Trophoblast cell (in vitro differentiated cells and primary cell): ENCODE measurements at places on chromosomes 6 and 20.
A peak's percentile ranks its signal among the peaks of the same experiment; 100 is the strongest.

DNA sequence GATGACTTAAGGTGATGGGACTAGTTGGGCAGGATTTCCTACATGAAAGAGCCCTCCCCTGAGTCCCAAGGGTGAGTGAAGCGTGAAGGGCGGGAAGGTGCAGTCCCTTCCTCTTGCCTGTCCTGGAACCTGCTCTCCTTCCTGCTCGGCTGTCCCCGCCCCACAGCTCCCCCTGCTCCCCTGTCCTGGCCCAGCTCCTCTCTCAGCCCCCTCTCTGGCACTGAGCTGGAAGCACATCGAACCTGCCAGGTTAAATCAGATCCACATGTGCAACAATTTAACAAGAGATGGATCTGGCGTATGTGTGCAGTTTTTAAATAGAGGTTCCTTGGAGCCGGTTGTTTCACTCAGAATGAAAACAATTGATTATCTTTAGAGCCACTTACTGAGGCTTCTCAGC is 95.0 kb downstream of the LRFN2 start:
- no peak for DNase-seq
- no peaks in the 10 kb centered on the region for H3K27me3 ChIP-seq
- no peak overlapping the region for H3K27ac ChIP-seq

- no peaks in the 10 kb centered on the region for H3K4me1 ChIP-seq
- peak overlapping the region; percentile 63 for H3K4me3 ChIP-seq
- H3K27me3 ChIP-seq, result no peaks in the 10 kb centered on the region
- peak overlapping the region; percentile 79 for H3K27ac ChIP-seq
- DNase-seq, result no peak
- H3K36me3 ChIP-seq, result no peaks in the 10 kb centered on the region
Observed at GRCh38 chr6:45378334-45378926, 696 bp upstream of the SUPT3H start.

GRCh38 chr6:25465941-25466340 is 186.1 kb upstream of the SCGN start:
- no peak overlapping the region for H3K27ac ChIP-seq
- H3K4me3 ChIP-seq, result no peak overlapping the region
- no peaks in the 10 kb centered on the region for H3K4me1 ChIP-seq

DNA sequence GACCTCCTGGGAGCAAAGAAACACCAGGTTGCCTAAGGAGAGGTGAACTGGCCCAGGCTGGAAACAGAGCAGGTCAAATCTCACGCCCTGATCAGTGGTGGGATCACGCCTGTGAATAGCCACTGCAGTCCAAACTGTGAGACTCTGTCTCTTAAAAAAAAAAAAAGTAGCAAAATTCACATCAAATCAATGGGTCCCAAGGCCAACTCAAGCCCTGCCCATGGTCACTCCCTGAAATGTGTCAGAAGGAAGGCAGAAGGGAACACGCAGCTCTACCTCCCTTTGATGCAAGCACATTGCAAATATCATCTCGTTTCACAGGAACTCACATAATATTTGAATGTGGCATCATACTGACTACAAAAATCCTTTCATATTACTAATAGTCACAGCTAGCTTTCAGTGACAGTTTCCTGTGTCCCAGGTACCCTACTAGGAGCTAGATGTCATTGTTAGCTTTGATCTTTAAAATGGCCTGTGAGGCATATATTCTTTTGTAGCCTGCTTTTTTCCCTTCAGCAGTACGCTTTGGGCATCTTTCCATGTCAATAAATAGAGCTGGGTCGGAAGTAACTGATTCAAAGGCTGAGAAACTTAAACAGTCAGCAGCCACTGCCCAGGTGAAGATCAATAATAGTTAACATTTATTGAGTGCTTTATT is 14.4 kb upstream of the TTPAL start:
- H3K36me3 ChIP-seq, result no peaks in the 10 kb centered on the region
- no peak overlapping the region for H3K27ac ChIP-seq
- DNase-seq, result no peak

DNA sequence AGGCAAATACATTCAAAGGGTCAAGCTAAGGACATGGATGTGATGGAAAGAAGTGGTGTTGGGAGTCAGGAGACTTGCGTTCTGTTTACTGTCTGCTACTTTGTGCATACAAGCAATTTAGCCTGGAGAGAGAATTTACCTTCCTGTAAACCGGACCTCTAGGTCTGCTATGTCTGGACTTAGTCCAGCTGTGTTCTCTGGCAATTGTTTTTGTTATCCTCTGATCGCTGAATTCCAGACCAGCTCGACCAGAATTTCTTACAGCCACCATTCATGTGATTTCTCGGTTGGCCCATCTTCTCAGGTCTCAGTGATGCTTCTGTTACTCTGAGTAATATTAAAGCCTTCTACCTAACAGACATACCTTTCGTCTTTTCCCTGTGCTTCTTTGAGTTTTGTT is 75.2 kb downstream of the LRRC1 start:
- no peak overlapping the region for H3K4me3 ChIP-seq
- H3K27ac ChIP-seq, result peak overlapping the region; percentile 86
- H3K27me3 ChIP-seq, result no peaks in the 10 kb centered on the region
- peak; percentile 81 for DNase-seq
- H3K36me3 ChIP-seq, result peaks cover 4% of the 10 kb centered on the region

DNA sequence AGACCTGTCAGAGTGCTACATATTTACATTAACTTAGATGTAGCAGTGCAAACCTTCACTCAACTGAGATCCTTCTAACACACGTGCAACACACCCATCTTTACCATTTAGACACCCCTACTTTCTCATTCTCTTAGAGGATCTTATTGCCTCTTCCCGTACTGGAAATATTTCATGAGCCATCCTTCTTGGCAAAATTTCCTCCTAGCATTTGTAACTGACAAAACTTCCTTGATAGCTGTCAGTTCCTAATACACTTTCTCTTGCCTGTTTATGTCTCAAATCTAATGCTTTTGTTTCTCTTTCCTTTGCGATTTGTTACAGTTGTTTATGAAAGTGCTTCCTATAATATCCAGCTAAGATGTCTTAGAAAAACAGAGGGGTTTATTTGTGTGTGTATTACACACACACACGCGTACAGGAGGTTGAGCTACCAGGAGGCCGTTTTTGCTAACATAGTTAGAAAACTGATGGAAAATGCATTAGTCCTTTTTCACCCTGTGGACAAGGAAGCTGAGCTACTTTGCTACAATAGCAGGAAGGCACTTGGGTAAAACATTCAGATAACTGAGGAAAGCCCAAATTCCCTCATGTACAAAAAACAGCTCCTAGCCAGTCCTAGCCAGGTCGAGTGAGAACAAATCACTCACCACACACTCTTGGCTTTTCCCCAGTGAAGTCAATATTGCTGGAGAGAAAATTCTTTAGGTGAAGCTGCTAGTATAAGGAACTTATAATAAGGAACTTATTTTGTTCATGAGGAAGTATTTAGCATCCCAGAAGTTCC is 153.6 kb downstream of the NFATC2 start:
- no peaks in the 10 kb centered on the region for H3K27me3 ChIP-seq
- H3K4me1 ChIP-seq, result no peaks in the 10 kb centered on the region
- peaks cover 5% of the 10 kb centered on the region for H3K36me3 ChIP-seq
- H3K4me3 ChIP-seq, result no peak overlapping the region
- DNase-seq, result no peak

DNA sequence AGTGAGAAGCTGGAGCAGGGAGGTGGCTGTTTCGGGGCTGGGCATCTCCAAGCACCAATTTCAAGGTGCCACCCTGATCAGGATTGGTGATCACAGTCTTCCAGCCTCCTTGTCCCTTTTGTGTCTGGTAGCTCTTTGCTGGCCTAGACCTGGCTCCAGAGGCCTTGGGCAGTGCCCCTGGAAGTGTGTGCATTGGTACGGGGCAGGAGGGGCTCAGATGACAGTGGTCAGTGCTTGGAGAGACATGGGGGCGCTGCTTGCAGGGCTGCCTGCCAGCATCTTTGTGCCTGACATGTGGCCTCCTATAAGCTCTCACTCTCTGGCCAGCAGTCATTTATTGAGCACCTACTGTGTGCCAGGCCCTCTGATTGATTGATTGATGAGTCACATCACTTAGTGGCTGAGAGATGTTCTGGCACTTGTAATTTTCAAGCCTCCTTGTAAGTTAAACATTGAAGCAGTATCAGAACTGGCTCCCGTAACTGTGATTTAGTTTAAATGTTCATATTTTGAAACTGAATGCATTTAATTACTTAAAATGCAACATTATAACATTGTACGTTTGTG is 61.7 kb downstream of the BCAS4 start:
- H3K27ac ChIP-seq, result no peak overlapping the region
- no peaks in the 10 kb centered on the region for H3K36me3 ChIP-seq
- no peaks in the 10 kb centered on the region for H3K27me3 ChIP-seq
- H3K4me3 ChIP-seq, result no peak overlapping the region

GRCh38 chr6:116251568-116252384 is 2.1 kb downstream of the TSPYL4 start:
- peaks cover 2% of the 10 kb centered on the region for H3K36me3 ChIP-seq
- H3K27ac ChIP-seq, result peak overlapping the region; percentile 89
- peaks cover 14% of the 10 kb centered on the region for H3K4me1 ChIP-seq
- H3K4me3 ChIP-seq, result no peak overlapping the region
- DNase-seq, result no peak

- DNase-seq, result no peak
- H3K4me1 ChIP-seq, result peaks cover 21% of the 10 kb centered on the region
- H3K27ac ChIP-seq, result no peak overlapping the region
- no peak overlapping the region for H3K4me3 ChIP-seq
- no peaks in the 10 kb centered on the region for H3K36me3 ChIP-seq
Observed at GRCh38 chr6:158564243-158565121, 4.6 kb downstream of the TMEM181 start.

DNA sequence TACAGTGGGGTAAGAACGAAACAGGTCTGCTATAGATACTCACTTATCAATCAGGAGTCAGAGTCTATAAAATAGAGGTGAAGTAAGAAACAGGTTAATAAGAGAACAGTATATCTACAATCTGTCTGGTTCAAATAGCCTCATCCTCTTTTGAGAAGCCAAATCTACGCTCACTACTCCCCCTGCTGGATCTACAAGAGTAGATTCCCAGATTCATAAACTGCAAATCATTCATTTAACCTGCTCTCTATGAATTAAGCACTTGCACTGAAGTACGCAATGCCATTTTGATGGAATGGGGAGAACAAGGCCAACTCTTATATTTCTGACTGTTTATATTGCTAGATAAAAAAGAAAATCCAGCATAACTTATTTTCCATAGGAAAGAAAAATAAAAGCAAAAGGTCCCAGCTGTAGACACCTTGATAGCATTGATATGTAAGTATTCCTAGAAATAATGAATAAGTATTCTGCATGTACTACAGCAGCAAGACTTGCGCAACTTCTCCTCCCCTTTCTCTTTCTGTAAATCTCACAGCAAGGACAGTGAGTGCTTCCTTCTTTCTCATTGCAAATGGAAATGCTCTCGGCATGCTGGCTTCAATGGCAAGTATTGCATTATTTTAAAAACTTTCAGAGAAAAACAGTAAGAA is 92.3 kb downstream of the RFX6 start:
- H3K4me3 ChIP-seq, result no peak overlapping the region
- no peaks in the 10 kb centered on the region for H3K36me3 ChIP-seq
- H3K27ac ChIP-seq, result no peak overlapping the region
- DNase-seq, result peak; percentile 75

DNA sequence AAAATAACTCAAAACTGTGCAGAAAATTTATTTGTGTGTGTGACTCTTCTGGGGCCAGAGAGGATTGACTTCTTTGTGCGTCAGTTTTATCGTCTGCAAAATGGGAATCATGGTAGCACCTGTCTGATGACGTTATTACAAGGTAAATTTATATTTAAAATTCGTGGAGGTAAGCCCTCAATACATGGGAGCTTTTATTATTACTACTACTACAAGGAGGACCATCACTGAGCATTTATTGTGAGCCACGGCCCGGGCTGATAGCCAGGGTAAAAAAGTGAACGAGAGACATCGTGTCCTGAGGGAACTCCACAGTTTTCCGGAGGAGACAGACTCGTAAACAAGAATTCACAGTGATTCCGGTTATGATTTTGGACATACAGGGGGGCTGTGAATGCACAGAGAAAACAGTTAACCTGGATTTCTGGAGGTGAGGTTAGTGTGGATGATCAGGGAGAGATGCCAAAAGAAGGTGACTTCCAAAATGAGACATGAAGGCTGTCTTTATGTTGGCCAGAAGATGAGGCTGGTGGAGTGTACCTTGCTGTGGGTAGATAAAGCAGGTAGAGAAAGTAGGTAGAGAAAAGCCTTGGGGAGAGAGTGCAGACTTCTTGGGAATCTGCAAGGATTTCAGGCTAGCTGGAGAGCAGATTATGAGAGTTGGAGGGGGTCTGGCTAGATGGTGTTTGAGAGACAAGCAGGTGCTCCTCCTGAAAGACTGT is 10.6 kb upstream of the SERINC3 start:
- peaks cover 5% of the 10 kb centered on the region for H3K4me1 ChIP-seq
- no peaks in the 10 kb centered on the region for H3K36me3 ChIP-seq
- H3K4me3 ChIP-seq, result no peak overlapping the region

DNA sequence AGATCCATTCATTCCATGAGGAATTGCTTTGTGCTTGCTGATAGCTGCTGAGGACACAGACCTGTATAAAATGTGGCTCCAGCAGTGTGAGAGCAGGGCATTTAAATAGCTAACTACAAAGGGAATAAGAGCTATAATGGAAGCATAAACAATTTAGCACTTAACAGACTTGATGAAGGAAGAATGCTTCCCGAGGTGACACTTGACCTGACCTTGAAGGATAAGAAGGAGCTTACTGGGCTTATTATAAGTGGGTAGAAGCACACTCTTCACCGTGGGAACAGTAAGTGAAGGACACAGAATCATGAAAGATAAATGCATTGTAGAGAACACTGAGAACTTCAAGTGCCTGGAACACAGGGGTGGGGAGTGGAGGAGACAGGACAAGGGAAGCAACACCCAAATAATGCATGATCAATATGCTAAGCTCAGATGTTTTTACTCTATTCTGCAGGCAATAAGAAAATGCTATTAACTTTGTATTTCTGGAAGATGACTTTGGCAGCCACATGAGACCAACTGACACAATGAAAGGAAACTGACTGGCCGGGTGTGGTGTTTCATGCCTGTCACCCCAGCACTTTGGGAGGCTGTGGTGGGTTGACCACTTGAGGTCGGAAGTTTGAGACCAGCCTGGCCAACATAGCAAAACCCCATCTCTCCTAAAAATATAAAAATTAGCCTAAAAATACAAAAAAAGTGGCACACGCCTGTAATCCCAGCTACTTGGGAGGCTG is 84.2 kb downstream of the EPB41L2 start:
- DNase-seq, result no peak
- H3K27ac ChIP-seq, result no peak overlapping the region
- no peaks in the 10 kb centered on the region for H3K27me3 ChIP-seq
- H3K4me3 ChIP-seq, result no peak overlapping the region
- no peaks in the 10 kb centered on the region for H3K4me1 ChIP-seq

- H3K27me3 ChIP-seq, result no peaks in the 10 kb centered on the region
- peak within 1 kb of the TSS; percentile 76 for H3K4me3 ChIP-seq
- no peak within 1 kb of the TSS for H3K27ac ChIP-seq
Observed at GRCh38 chr6:116461331-116461931, at the start of gene CALHM6. Gene CALHM6, plus strand, starts transcription at chr6:116461375. Its CDS starts 555 bp downstream, at chr6:116461930.

- no peak overlapping the region for H3K4me3 ChIP-seq
- H3K36me3 ChIP-seq, result peaks cover 92% of the 10 kb centered on the region
- no peak overlapping the region for H3K27ac ChIP-seq
- H3K4me1 ChIP-seq, result no peaks in the 10 kb centered on the region
Observed at GRCh38 chr20:62314339-62314638, 11.5 kb downstream of the ADRM1 start.
